ENCODE measurements at places on chromosomes 1 and 21.

GRCh38 chr1:204589409-204590038 lies 73.3 kb downstream of the MDM4 start:
- DNase-seq = no peak

GRCh38 chr1:228343191-228343661 lies 63.4 kb downstream of the TRIM11 start:
- no peak for DNase-seq

DNA sequence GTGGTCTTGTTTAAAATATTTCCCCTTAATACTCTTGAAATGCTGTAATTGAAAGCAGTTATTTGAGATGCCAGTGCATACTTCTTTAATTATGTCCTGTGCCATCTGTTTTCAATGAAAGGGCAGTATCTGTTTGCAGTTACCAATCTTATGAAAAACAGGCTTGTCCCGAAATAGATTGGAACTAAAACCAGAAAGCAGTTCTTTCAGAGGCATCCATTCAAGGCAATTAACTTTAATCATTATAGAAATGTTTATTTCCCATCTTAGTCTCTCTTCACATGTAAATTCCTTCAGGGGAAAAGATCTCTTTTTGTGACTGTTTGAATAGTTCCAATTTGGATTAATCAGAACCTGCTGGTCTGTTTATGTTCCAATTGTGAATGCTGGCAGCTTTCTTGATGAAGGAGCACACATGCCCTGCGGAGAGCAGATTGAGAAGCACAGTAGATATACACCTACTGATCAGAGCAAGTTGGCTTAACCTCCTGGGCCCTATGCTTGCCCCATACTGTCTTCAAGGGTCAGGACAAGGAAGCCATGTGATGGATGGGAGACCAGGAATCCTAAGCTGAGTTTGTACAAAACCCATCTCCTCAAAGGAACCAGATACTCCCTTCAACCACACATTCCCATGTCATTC lies 41.6 kb upstream of the MROH9 start:
- no peak for DNase-seq

- no peak for DNase-seq
Measured at GRCh38 chr21:42051788-42052187, 19.3 kb upstream of the UMODL1 start.

GRCh38 chr1:175155936-175156335 lies 36.6 kb downstream of the KIAA0040 start:
- no peak for DNase-seq

- DNase-seq = no peak
Measured at GRCh38 chr1:42841010-42841409, 5.4 kb upstream of the ZNF691 start.

GRCh38 chr1:3064296-3064850 lies 4.6 kb upstream of the PRDM16 start:
- no peak for DNase-seq

- no peak for DNase-seq
Measured at GRCh38 chr1:59481881-59482505, 185.1 kb downstream of the FGGY start.

DNA sequence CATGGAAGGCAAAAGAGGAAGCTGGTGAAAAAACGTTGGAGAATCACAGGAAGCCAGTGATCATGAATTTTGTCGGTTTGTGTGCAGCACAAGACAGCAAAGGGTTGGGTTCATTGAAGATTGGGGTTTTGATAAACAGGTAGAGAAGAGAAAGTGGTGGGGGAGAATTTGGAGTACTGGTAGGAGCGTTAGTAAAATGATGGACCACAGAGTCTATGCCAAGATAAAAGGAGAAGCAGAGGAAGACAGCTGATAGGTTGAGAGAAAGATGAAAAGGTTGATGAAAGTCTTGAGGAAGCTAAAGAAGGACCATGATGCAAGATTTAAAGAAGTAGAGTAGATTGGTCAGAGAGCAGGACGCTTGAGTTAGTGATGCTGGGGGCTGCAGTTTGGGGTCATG lies 156.8 kb upstream of the POU3F1 start:
- DNase-seq = no peak

DNA sequence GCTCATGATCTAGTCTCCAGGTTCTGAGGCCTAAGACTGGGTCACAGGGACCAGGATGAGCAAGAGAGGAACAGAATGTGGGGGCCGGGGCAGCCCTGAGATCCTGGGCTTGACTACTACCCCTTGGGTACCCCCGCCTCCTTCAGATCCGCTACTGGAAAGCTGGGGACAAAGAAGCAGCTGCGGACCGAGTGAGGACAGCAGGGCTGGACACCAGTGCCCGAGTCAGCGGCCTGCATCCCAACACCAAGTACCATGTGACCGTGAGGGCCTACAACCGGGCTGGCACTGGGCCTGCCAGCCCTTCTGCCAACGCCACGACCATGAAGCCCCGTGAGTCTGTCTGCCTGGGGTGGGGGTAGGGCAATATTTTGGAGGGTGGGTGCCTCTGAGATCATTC lies 12.5 kb downstream of the TMEM81 start:
- DNase-seq = no peak

DNA sequence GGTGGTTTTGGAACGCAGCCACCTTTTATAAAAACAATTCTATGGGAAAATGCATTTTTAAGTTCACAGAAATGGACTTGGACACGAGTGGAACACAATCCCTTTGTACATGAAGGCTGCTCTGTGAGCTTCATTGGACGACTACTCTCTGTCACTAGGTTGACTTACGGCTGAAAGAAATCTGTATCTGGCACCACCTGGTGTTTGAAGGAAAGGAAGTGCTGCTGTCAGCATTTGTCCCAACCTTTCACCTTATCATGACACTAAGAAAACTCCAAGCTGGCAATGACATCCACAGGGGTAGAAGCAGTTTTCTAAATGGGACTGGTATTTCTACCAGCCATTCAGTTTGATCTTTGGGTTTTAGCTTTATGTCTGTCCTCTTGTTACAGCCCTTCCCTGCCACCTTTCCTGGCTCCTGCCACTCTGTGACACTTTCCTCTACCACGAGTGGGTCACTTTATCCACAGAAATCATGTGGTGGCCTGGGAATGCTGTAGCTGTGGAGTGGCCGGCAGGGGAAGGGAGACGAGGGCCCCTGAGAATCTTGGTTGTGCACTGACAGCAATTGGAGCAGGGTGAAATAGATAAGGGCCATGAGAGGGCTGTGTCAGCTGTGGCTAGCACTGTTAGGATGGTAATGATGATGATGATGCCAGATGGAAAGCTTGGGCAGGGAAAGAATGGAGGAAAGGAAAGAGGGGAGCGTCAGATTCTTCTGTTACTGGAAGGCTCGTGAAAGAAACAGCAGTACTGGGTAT lies 85.2 kb downstream of the TBX19 start:
- DNase-seq = no peak

GRCh38 chr1:58783090-58783992 lies 506 bp downstream of the JUN start:
- DNase-seq = peak; percentile 26

DNA sequence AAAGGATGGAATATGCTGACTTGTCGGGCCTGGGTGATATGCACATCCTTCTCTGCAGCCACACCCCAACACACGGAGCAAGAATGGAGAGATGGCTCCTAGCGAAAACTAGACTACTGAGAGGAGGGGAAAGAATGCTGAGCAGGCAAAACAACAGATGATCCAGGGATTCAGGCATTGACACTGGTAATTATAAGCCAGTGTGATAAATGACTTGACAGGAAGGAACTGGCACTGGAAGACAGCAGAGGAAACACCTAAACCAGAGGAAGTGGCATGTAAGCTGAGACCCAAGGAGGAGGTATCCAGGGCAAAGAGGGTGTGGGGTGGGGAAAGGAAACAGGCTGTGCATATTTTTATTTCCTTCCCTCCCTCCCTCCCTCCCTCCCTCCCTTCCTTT lies 31.7 kb upstream of the KHDRBS1 start:
- no peak for DNase-seq

- DNase-seq = no peak
Measured at GRCh38 chr1:155890251-155890650, 20.9 kb downstream of the RIT1 start.

DNA sequence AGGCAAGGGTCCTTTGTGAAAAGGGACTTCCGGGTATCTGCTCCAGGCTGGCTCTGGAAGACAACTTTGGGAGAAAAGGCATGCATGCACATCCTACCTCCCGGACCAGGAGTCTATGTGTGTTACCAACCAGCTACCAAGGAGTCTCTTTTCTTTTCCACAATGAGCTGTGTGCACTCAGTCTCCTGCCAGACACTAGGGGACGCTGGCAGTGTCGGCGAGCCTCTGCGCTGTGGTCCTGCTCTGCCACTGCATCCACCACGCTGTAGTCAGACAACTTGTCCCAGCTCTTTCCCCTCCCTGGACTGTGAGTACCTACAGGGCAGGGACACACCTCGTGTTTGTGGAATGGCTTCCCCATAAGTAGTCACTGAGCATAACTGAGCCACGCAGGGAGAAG lies 5.1 kb upstream of the SSR2 start:
- no peak for DNase-seq

- DNase-seq = no peak
Measured at GRCh38 chr1:108070662-108071061, 105.7 kb upstream of the VAV3 start.

GRCh38 chr21:39630827-39631226 lies 18.1 kb downstream of the B3GALT5 start:
- DNase-seq = no peak

- DNase-seq = no peak
Measured at GRCh38 chr21:25501462-25501861, 105.8 kb downstream of the MRPL39 start.

DNA sequence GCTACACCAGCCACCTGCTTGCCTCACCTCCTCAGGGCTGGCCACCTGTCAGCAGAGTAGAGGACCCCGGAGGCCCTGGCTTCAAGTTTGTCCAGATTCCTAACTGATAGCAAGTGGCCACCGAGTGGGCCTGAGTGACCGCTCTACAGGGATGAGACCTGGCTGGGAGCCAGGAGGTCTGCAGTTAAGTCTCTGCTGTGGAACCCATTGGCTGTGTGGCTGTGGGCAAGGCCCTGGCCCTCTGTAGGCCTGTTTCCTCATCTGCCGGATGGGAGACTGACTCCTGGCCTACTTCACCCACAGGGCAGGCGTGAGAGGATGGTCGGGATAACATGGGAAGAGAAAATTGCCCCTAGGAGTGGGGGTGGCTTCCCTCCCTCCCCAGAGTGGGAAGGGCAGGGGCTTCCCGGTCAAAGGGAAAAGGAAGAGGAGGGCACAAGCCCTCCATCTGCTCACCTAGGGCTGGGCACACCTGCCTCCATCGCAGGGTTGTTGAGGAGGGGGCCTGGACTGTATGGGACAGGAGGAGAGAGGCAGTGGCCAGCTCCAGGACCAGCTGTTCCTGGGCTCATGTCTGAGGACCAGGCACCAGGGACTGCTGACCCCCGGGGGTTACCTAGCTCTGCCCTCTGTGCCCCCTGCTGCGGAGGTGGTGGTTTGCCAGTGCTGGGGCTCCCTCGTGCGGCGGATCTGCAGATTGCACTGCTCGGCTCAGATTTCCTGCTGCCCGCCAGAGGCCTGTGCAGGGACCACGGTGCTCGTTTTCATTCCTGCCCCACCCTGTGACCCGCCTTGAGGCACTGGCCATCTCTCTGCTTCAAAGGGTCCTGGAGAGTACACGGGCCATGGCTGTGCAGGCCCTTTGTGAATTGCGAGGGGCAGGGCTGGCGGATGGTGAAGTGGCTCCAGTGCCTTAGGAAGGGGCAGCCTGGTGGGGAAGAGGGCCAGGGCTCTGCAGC lies 9.1 kb upstream of the MTFR1L start:
- DNase-seq = peak; percentile 62

DNA sequence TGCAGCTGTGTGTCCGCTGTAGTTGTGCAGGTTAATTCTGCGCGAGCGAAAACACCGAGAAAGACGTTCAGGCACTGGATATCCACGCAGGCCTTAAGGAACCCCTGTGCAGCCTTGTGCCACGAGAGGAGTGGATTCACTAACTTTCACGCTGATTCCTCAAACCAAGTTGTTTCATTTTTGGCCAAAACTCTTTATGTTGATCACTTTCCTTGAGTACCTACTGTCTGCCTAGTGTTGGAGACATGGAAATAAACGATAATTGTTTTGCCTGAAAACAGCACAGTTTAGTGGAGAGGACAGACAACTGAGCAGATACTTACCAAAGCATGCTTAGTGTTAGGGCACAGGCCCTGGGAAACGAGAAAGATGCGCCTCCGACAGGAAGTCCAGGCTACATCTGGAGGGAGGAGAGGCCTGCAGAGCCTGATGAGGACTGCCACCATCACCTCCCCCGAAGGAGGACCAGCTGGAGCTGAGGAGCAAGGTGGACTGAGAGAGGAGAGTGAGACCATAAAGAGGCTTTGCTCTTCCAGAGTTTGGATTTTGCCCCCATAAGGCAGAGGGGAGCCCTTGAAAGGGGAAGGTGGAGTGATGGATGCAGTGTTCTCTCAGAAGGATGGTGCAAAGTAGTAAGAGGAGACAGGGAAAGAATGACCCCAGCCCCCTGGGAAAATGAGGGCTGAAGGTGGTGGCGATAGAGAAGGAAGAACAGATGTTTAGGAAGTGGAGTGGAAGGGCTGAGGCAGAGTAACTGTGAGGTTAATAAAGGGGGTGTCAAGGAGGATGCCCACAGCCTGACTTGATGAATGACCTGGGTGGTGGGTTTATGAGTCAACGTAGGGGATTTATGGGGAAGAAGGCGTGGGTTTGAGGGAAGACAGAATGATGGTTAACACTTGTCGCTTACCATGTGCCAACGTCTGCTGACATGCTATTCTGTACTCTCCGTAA lies 956 bp upstream of the SCAF4 start:
- DNase-seq = no peak

DNA sequence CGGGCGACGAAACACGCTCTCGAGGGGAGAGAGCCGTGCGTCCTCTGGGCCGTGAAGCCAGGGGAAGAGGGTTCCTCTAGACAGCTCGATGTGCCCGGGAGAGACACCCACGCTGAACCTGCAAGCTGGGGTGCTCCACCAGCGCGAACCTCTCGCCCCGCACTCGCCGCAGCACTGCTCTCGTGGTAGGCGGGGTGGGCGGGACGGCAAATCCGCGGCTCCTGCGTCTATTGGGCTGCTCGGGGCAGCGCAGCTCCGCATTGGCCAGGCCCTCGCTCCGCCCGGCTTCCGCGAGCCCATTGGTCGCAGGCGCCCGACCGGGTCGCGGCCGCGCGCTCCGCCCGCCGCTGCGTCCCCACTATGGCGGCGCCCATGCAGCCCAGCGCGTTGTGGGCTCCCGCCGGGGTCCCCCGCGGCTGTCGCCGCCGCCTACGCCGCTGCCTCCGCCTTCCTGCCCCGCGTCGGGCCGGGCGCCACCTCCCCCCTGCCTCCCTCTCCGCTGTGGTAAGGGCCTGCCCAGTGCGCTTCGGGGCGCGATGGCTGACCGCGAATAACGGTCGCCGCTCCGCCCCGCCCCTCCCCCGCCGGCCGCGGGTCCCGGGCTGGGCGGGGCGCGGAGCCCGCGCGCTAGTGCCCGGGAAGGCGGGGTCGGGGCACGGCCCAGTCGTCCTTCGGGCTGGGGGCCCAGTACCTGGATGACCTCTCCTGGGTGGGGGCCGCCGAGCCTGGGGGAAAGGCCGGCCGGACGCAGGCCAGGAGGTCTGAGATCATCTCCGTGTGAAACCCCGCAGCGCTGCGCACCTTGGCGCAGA lies at the start of gene ST3GAL3:
Gene ST3GAL3 (plus strand): TSS at position 347 of the 812 bp plus-strand sequence. CDS start 28,727 bp downstream, outside the sequence.
- peak; percentile 90 for DNase-seq
